CD4-positive, alpha-beta T cell (primary cell): ENCODE measurements at places on chromosomes 3 and 15.

GRCh38 chr3:71994906-71995305, 210.0 kb upstream of the PROK2 start:
- DNase-seq: no peak

- no peak for DNase-seq
These were observed 56.1 kb upstream of the CPNE4 start for GRCh38 chr3:132090921-132091320.

- DNase-seq: peak; percentile 76
These were observed 13.2 kb upstream of the PIK3R4 start for GRCh38 chr3:130759692-130760338.

- no peak for DNase-seq
These were observed 9.5 kb downstream of the COPS2 start for GRCh38 chr15:49145651-49146609.

- no peak for DNase-seq
These were observed 34.3 kb downstream of the INTS14 start for GRCh38 chr15:65576664-65577063.

- no peak for DNase-seq
These were observed 660.0 kb downstream of the RBMS3 start for GRCh38 chr3:29940759-29941323.

- DNase-seq: no peak
These were observed 9.2 kb upstream of the GRIP2 start for GRCh38 chr3:14549256-14549919.

DNA sequence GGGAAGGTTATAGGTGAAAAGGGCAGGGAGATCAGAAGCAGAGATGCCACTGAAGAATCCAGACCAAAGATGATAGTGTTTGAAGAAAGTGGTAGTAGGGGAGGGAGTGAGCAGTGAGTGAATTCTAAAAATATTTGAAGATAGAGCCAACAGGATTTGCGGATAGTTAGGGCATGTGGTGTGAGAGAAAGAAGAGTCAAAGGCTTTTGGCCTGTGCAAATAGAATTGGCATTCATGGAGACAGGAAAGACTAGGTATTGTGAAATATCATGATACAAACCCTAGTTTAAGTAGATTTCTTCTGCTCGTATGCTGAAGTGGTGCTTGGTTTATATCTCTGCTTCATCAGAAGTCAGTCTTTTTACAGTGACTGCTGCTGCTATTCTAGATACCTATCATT, 224.2 kb upstream of the CFAP20DC start:
- DNase-seq: no peak

- DNase-seq: no peak
These were observed 64.4 kb upstream of the TAMM41 start for GRCh38 chr3:11910971-11911531.

GRCh38 chr15:25095179-25095578, 140.4 kb downstream of the SNRPN start:
- no peak for DNase-seq

DNA sequence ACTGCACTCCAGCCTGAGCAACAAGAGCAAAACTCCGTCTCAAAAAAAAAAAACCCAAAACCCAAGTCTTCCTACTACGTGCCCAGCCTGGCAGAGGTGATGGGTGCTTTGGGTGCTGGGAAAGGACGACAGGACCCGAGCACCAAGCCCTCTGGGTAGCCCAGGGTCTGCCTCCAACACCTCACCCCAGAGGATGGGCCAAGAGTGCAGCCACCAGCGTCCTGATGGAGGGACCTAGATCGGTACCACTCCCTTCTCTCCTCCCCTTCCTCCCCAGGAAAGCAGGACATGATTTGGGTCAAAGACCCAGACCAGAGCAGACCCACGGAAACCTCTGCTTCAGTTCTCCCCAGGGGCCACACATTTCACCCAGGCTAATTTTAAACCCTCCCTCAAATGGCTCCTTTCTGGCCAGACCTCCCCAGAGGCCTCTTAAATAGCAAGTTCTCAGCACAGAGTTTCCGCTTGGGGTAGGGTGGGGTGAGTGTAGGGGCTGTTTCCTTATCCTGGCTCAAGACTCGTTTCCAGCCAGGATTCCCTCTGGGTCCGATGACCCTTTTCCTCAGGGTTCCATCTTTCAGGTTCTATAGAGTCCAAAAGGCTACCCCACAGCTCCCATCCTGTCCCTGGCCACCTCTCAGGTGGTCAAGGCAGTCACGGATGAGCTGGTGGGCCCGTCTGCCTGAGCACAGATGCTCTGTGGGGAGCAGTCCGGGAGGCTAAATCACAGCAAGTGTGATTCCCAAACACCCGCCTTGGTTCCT, 20.5 kb downstream of the RBPMS2 start:
- no peak for DNase-seq

DNA sequence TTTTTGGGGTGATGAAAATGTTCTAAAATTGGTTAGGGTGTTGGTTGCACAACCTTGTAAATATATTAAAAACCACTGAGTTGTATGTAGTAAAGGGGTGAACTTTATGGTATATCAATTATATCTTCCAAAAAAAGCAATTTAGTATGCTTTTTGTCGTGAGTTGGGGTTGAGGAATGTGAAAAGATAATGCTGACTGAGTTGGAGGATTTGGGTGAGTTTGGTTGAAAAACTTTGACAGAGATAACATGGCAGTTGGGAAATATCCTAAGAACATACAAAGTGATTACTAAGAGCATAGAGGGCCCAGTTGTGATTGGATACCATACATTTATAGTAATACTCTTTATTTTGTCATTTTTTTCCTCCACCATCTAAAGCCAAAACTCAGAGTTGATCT, 33.6 kb downstream of the HMG20A start:
- no peak for DNase-seq

DNA sequence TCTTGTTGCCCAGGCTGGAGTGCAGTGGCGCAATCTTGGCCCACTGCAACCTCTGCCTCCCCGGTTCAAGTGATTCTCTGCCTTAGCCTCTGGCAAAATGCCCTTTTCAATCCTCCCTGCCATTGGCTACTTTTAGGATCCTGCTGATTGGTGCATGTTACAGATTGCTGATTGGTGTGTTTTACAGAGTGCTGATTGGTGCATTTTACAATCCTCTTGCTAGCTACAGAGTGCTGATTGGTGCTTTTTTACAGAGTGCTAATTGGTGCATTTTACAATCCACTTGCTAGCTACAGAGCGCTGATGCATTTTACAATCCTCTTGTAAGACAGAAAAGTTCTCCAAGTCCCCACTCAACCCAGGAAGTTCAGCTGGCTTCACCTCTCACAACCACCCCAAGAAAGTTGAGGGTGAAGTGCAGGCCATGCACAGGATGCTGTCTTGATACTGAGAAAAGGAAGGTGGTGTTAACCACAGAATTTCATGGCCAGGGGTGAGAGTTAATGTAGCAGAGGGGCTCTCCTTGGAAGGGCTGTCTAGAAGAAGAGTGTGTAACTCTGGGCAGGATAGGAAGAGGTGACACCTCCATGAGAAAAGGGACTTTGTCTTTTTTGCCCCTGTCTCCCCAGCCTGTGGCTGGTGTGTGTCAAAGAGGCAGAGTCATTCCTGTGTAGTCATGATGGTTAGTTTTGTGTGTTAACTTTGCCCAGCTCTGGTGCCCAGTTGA, 145.9 kb downstream of the APBA2 start:
- DNase-seq: no peak
